ENCODE measurements at places on chromosomes 3 and 15.

- no peak for DNase-seq
Observed at GRCh38 chr3:186589121-186589520, 18.6 kb downstream of the DNAJB11 start.

- DNase-seq: no peak
Observed at GRCh38 chr3:141059816-141060215, 8.7 kb downstream of the SPSB4 start.

GRCh38 chr3:185363662-185364203 is 797 bp downstream of the MAP3K13 start:
- no peak for DNase-seq

DNA sequence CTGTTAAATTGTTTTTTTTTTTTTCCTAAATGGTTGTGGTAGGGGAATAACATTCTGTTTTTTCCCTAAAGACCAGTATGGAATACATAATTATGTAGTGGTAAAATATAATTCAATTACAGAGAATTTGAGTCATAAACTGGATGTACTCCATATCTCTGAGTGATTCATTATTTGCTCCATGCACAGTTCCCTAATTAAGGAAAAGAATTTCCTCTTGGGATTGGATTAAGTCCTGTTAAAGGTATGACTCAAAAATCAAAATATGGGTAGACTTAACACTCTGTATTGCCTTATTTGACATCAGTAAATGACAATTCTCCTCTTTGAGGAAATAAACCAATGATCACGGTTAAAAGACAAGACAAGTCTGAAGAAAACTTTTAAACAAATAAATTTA is 78.0 kb upstream of the KCNH8 start:
- no peak for DNase-seq

DNA sequence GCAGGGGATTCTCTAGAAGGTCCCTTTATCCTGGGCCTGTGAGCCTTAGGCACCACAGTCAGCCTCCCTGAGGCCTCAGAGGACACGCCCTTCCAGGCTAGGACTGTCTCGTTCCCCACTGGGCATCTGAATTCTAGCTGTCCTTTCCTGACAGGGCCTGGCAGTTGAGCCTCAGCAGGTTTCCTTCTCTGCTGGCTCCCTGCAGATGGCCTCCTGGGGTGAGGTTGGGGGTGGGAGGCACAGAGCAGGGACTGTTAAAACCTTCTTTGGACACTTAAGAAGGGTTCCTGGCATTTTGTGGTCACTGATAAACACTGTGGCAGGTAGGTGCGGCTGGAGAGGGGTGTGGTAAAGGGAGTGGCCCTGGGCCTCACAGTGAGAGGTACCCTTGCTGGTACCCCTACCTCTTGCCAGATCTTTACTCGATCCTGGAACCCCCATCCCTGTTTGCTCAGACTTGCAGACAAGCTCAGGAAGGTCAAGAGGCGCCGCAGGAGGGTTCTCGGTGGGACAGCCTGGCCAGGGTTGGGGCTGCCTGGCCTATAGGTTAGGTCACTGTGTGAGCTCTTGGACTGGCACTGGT is 8.5 kb downstream of the CLK3 start:
- no peak for DNase-seq

- no peak for DNase-seq
Observed at GRCh38 chr15:32096213-32096612, 65.9 kb downstream of the CHRNA7 start.

DNA sequence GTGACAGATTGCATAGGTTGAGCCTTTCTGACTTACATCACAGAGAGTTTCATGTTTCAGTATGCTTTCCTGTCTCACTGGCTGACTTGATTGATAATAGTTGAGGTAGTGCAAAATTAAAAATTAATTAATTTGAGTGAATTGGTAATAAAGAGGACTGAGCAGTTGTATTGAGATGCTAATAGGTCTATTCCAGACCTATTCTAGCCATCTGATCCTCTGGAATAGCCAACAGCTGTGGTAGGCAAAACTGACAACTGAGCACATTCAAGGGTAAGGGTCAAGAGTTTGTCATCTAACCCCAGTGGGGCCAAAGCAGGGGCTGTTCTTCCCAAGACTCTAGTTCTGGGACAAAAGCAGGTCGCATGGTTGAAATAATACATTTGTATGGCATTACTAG is 132.4 kb downstream of the EPHA3 start:
- DNase-seq: no peak

- DNase-seq: no peak
Observed at GRCh38 chr15:62791694-62792093, 250.9 kb upstream of the TPM1 start.

GRCh38 chr3:10205451-10206165 is 40.9 kb downstream of the IRAK2 start:
- DNase-seq: no peak

- no peak for DNase-seq
Observed at GRCh38 chr3:100695696-100696095, 13.6 kb upstream of the TFG start.

GRCh38 chr15:84911879-84912660 is 27.6 kb downstream of the SLC28A1 start:
- no peak for DNase-seq
